ENCODE measurements at places on chromosomes 11 and 22.

DNA sequence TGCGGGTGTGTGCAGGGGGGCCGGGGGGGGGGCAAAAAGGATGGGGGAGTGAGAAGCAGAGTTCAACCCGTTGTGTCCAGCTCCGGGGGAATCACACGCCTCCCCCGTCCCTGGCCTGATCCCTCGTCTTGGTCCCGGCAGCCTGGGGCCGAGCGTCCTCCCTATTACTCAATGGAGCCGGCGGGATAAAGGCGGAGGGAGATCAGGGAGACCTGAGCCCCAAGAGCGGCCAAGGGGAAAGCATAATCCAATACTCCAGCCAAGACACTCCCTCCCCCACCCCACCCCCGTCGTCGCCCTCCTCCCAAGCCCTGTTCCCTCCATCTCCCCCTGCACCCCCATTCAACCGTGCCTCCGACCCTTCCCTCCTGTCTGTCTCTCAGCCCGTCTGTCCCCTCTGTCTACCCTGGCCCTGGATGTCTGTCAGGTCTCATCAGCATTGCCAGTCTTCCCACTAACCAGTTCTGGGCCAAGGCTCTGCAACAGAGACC, 2.6 kb downstream of the PHOX2A start:
- no peak for DNase-seq

GRCh38 chr11:15651816-15652215, 537.1 kb downstream of the INSC start:
- DNase-seq = no peak

DNA sequence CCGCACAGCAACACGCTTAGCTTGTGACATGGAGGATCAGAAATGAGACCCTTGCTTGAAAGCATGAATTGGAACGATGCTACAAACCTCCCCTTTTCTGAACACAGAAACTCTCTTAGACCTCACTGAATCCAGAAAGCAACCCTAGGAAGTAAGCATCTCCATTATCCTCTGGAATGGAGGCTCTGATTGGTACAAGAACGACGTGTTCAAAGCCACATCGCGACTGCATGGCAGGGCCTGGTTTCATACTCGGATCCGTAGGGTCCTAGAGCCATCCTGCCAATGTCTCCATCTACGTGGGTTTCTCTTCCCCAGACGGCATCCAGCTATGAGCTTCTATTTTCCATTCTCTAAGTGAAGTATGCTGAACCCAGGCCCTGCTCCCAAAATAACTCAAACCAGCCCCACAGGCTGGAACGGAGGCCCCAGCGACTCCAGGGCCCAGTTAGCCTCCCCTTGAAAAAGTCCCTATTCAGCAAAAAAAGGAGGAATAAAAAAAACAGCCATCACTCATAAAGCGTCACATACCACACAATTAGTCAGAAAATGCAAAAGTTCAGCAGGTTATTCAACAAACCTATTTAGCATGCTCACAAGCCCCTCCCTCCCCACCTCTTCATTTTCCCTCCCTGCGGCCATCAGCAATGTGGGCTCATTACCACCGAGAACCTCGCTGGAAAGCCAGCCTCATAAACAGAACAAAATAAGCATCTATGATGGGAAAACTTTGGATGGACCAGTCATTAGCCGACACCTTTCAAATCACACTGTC, 7.1 kb upstream of the MN1 start:
- no peak for DNase-seq

DNA sequence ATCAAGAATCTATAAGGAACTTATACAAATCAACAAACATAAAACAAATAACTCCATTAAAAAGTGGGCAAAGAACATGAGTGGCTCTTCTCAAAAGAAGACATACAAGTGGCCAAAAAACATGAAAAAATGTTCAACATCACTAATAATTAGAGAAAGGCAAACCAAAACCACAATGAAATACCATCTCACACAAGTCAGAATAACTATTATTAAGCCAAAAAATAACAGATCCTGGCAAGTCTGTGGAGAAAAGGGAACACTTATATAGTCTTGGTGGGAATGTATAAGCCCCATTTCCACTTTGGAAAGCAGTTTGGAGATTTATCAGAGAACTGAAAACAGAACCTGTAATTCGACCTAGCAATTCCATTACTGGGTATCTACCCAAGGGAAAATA, 921.0 kb downstream of the KCNA4 start:
- DNase-seq = no peak

- DNase-seq = no peak
Measured at GRCh38 chr22:49281467-49282340, 546.0 kb downstream of the BRD1 start.

DNA sequence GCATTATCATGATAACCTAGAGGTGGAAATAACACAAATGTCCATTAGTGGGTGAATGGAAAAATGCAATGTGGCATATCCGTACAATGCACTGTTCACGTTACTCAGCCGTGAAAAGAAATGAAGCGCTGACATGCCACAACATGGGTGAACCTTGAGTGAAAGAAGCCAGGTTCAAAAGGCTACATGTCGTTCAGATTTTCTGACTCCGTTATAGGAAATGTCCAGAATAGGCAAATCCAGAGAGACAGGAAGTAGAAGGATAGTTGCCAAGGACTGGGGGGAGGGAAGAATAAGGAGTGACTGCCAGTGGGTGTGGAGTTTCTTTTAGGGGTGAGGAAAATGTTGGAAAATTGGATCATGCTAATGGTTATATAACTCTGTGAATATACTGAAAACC, 133.8 kb downstream of the ATXN10 start:
- DNase-seq = no peak

- no peak for DNase-seq
Measured at GRCh38 chr11:43907028-43907975, 26.7 kb downstream of the ALKBH3 start.

DNA sequence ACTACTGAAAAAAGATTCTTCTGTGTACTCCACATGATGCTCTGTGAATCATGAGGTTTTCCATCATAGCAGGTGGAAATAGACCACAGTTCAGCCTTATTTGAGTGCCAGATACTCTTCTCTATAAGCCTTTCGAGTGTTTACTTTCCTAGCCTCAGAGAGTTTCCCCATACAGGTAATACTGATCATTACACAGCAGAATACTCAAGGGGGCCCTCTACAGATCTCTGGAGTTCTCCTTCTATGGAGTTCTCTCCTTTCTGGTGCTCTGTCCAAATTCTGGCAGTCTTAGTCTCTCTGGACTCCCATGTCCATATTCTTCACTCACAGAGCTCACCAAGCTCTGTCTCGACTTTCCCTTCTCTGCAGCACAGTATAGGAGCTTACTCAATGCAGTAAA, 175.7 kb upstream of the CARD18 start:
- no peak for DNase-seq

GRCh38 chr22:45019861-45020655, 10.3 kb upstream of the PHF21B start:
- no peak for DNase-seq

DNA sequence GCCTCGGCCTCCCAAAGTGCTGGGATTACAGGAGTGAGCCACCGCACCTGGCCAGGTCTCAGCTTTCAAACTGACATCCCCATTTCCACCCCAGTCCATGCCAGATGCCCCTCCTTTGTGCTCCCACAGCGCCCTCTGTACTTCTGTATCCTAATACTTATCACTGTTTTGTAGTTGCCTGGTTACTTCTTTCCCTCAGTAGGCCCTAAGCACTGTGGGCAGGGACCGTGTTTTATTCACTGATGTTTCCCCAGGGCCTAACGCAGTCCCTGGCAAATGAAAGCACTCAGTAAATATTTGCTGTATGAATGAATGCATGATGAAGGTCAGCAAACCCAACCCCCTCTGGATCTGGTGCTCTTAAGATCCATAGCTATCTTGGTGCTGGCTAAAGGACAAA, 2.2 kb upstream of the TRIM3 start:
- DNase-seq = no peak

DNA sequence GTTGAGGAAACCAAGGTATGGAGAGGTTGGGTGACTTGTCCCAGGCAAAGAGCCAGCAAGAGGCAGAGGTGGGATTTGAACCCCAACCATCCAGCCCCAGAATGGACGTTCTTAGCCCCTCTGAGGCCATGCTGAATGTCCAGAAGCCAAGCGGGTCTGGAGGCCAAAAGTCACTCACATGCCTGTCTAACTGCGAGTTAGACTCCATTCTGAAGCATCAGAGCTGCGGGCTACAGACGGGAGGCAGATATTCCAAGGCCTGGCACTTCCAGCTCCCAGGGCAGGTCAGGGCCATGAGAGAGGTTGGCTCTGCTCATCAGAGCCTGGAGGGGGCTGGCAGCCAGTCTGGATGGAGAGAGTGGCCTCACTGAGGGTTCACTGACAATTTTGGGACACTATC, 616.5 kb downstream of the BRD1 start:
- no peak for DNase-seq

DNA sequence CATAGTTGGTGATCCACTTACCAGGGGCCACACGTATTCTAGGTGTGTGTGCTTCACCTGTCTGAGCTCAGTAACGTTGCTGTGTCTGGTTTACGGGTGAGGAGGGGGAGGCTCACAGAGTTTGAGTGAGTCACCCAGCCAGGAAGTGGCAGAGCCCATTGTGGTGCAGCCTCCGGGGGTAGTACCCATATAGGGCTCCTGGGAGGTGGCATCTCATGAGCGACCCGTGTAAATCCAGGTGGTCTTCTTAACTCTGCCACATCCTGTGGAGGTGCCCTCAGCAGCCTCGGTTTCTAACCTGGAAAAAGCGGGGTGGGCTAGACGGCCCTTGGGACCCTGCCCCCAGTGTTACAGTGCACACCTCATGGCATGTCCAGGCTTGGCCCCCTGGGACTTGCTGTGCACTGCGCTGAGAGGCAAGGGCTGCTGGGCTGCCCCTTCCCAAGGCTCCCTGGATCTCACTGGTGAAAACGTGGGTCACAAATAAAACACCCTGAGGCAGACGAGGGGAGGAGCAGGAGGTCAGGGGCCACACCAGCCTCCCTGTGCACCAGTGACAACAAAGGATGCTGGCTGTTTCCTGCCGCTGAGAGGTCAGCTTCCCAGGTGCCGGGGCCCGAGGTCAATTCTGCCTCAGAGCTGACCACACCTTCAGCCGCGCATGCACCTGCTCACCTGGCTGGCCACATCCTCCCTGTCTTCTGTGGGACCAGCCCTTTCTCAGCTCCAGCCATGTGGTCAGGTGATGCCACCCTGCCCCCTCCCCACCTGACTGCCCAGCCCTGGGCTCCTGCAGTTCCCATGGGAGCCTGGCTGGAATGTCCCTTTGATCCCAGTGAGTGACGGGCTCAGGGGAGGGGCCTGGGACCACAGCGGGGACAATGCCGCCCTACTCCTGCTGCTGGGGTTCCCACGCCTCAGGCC, 305.1 kb downstream of the CTTN start:
- DNase-seq = no peak

- no peak for DNase-seq
Measured at GRCh38 chr11:120579611-120580031, 68.1 kb downstream of the GRIK4 start.

GRCh38 chr22:38467904-38468442, at the start of gene KDELR3:
Gene KDELR3 (plus strand): TSS chr22:38468096. CDS start chr22:38468234, 138 bp downstream.
- peak; percentile 30 for DNase-seq

- no peak for DNase-seq
Measured at GRCh38 chr11:119107538-119108145, 498 bp downstream of the C2CD2L start.
